Left lung (tissue), 14 donors: ENCODE measurements at places on chromosomes 5 and 9. TPM values are rescaled to one million over a fixed set of nuclear protein-coding genes. Genes with fewer than 3 reads are reported as not detected.
A peak's percentile ranks its signal among the peaks of the same experiment; 100 is the strongest.

CXCL14 gene
- 50.9 TPM for polyA plus RNA-seq

TUBB4B gene
- 315 TPM for polyA plus RNA-seq

MARCOL gene
- not detected for polyA plus RNA-seq

GEMIN5 gene
- 24.5 TPM for polyA plus RNA-seq

BTNL3 gene
- polyA plus RNA-seq: 0.08 TPM

DNA sequence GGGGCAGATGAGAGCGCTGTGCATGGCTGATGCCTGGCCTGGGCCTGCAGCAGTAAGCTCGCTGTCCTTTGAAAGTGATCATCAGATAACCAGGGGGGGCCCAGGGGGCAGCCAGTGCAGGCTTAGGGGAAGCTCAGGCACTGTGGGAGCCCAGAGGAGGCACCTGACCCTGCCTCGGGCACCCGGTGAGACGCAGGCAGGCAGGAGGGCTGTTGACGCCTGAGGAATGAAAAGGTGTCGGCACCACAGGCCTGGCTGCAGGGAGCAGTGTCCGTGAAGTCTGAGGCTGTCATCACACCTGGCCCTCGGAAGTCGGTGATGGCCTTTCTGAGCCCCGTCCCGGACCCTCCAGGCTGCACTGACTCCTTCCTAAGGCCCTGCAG is 84.6 kb downstream of the RXRA start:
- DNase-seq: no peak

DNA sequence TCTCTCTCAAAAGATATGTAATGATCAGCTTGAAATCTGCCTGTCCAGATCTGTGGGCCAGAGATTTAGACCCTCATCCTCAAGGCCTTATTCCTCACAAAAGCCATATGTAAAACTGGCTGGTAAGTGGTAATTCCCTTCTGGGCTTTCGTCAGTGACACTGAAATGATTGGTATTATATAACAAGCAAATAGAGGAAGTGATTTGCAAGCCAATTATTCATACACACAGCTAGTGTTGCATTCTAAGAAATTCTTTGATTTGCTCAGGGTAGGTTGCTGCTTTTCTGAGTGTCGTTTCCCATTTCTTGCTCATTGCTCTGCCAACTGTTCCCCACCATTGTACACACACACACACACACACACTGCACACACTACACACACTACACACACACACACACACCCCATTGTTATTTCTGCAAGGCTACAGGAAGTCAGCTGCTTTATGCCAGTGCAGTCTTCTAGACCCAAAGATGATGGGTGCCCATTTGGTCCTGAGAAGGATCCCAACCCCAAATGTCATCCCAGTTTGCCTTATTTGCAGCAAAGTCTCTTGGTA is 76.8 kb downstream of the PRLR start:
- no peak for DNase-seq

DNA sequence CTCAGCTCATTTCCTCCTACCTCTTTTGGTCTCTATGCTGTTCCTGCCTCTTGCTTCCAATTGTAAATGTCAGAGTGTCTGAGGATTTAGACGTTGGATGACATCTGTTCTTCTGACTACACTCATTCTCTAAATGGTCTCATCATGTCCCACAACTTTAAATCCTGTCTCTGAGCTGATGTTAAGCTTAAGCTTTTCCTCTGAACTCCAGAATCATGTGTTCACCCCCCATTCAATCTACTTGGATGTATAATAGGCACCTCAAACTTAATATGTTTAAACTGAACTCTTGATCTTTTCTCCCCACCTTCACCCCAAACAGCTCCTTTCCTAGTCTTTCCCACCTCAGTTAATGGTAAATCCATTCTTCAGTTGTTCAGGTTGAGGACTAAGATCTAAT is 433.6 kb downstream of the CSNK1G3 start:
- no peak for DNase-seq

DNA sequence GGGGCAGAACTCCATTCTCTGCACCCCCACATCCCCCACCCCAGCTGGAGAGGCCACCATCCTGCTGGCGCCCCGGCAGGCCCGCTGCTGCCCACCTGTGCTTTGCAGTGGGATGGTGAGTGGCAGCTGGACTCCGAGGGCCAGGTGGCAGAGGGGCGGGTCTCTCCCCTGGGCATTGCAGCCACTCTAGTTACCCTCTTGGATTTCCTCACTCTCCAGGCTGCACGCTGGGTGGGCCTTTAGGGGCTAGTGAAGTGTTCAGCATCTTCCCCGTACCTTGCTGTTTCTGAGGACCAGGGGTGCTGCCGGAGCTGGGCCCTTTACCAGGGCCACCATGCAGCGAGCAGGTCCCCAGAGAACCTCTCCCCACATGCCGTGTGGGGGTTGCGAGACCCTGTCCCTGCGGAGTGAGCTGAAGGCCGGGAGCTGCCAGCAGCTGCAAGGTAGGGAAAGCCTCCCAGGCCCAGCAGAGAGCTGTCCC is 88.4 kb upstream of the SH3PXD2B start:
- DNase-seq: no peak

DNA sequence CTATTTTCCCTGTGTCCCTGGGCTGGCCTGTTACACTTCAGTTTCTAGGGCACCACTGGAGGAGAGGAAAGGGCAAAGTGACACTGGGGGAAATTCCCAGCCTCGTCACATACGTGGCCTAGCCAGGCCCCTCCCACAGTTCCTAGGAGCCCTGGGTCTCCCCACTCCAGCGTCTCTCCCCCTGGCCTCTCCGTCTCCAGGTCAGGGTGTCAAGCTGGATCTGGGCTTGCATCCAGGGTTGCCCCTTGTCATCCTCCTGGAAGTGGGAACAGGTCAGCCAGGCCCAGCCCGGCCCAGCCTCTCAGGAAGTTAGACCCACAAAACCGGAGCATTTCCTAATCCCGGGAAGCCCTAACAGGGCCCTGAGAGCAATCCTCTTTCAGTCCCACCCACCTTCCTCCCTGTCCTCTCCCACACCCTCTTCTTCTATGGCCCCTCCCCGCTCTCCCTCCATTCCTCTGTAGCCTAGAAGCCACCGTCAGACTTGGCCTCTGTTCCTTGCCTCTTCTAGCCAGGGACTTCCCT is 4.7 kb upstream of the TNIP1 start:
- peak; percentile 85 for DNase-seq

- no peak for DNase-seq
These were observed 51.0 kb upstream of the IL17B start for GRCh38 chr5:149429839-149430721.

DNA sequence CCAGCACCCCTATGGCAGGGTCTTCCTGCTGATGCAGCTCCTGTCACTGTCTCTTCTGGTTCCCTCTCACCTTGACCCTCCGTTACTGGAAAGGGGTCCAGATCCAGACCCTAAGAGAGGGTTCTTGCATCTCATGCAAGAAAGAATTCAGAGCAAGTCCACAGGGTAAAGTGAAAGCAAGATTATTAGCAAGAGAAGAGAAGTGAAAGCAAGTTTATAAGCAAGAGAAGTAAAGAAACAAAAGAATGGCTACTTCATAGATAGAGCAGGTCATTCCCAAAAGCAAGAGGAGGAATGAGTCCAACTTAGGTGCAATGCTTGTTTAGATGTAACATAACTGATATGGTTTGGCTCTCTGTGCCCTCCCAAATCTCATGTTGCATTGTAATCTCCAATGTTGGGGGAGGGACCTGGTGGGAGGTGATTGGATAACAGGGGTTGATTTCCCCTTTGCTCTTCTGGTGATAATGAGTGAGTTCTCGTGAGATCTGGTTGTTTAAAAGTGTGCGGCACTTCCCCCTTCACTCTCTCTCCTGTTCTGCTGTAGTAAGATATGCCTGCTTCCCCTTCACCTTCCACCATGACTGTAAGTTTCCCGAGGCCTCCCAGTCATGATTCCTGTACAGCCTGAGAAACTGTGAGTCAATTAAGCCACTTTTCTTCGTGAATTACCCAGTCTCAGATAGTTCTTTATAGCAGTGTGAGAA is 183.3 kb downstream of the MED10 start:
- no peak for DNase-seq
